ENCODE measurements at places on chromosomes 1 and 21. TPM values are rescaled to one million over a fixed set of nuclear protein-coding genes. Genes with fewer than 3 reads are reported as not detected.

- no peak for DNase-seq
These were observed 44.8 kb upstream of the TADA1 start for GRCh38 chr1:166920561-166921475.

DNA sequence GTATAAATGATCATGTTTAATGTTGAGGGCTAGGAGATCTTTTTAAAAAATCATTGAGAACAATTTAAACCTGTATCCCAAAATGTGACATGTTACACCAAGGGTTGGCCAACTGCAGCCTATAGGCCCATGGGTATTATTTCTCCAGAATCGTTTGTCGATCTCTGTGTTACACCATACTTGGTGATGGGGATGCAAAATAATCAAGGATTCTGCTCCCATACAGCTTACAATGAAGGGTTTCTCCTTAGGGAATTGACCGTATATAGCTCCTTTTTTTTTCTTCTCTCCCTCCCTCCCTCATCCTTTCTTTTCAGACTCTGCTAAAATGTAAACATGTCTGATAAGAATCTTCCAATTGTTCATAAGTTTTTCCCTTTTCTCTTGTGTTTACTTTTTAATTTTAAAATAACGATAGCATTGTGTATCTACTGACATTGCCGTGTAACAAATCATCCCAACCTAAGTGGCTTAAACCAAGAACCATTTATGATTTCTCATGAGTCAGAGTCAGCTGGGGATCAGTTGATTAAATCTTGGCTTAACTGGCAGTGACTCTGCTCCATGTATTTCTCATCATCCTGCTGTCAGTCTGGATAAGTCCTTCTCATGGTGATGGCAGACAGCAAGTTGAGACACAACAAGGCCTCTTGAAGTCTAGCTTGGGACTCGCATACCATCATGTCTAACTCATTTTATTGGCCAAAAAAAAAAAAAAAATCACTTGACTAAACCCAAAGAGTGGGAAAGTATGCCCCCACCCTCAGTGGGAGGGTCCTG is 48.0 kb downstream of the MARK1 start:
- no peak for DNase-seq

The HTR6 gene
- total RNA-seq = 0.57 TPM

The UBL4B gene
- 0.57 TPM for total RNA-seq

DNA sequence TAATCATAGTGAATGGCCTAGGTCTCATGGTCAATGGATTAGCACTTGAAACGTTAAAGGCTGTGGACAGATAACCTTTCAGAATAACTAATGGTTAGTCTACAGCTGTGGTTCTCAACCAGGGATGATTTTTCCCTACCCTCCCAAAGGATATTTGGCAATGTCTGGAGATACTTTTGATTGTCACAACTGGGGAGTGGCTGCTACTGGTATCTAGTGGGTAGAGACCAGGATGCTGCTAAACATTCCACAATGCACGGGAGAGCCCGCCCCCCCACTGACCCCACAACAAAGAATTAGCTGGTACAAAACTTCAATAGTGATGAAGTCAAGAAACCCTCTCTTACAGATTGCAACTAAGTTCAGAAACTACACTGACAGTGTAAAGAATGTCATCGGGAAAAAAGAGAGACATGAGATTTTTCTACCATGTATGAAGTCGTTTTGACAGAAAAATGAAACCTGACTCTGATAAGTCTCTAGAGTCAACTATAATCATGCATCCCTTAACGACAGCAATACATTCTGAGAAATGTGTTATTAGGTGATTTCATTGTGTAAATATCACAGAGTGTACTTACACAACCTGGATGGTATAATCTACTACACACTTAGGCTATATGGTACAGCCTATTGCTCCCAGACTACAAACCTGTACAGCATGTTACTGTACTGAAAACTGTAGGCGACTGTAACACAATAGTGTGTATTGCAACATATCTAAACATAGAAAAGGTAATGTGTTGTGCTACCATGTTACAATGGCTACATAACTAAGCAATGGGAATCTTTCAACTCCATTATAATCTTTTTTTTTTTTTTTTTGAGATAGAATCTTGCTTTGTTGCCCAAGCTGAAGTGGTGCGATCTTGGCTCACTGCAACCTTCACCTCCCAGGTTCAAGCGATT is 49.7 kb upstream of the PRDX6 start:
- DNase-seq = no peak

- DNase-seq = no peak
These were observed 138.7 kb downstream of the LRRC40 start for GRCh38 chr1:70066711-70067110.

DNA sequence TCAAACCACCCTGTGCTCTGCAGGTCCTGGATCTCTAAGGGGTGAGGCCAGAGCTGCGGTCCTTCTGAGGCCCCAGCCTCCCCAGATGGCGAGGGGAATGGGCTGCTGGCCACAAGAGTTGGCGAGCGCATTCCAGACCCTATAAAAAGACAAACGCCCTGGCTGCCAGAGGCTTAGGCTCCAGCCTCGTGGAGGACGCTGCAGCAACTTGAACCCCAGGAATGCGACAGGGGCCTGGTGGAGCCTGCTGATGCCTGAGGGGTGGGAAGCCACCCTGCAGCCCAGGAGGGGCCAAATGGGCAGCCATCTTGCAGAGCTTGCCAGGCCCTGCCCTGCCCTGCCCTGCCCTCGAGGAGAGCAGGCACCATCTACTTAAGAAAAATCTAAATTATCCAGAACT is 8.6 kb downstream of the CACNA1S start:
- DNase-seq = no peak

DNA sequence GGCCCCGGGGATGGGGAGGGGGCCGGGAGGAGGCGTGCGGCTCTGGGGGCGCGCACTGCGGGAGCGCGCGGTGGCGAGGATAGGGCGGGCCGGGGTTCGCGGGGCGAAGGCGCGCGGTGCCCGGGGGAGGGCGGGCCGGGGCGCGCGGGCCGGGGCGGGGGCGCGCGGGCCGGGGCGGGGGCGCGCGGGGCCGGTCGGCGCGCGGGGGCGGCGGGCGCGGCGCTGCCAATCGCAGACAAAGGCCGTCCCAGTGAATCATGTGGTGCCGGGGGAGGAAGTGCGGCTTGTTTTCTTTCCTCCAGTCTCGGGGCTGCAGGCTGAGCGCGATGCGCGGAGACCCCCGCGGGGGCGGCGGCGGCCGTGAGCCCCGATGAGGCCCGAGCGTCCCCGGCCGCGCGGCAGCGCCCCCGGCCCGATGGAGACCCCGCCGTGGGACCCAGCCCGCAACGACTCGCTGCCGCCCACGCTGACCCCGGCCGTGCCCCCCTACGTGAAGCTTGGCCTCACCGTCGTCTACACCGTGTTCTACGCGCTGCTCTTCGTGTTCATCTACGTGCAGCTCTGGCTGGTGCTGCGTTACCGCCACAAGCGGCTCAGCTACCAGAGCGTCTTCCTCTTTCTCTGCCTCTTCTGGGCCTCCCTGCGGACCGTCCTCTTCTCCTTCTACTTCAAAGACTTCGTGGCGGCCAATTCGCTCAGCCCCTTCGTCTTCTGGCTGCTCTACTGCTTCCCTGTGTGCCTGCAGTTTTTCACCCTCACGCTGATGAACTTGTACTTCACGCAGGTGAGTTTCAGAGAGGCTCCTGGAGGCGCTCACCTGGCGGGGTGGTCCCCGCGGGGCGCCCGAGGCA is at the start of gene GPR137B:
GPR137B (plus strand) TSS at position 287 of the 851 bp plus-strand sequence; CDS start at position 371, 84 bp downstream.
- DNase-seq = no peak

The ADCY10 gene
- 0.30 TPM for total RNA-seq

The TNFRSF4 gene
- 0.37 TPM for total RNA-seq

DNA sequence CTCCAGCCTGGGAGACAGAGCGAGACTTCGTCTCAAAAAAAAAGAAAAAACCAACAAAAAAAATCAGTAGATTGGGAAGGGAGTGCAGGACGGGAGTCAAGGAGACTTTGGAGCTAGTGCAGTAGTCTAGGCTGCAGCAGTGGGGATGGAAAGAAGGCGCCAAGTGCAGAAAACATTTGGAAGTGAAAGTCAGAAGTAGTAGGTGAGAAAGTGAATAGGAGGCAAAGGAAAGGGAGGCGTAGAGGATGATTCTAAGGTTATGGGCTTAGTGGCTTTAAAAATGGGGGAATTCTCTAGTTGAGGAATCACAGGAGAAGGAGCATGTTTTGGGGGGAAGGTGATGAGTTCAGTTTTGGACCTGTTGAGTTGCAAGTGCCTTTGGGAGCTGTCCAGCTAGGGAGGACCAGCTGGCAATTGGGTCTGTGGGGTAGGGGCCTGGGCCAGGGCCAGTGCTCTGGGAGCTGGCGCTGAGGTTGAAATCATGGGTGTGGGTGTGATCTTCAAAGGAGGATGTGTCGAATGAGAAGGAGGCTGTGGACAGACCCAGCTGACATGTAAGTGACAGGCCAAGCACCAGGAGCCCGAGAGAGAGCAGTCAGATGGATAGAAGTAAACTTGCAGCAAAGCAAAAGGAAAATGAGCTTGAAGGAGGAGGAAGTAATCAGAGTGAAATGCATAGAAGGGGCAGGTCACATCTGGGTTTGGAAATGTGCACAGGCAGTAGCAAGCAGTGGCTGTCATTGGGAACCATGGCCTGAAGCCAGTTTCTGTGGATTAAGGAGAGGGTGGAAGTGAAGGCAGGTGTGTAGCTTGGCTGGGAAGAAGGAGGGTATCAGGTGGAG is 15.8 kb downstream of the TMCC2 start:
- no peak for DNase-seq

The PPM1J gene
- 7.5 TPM for total RNA-seq

The FOXD2 gene
- total RNA-seq = 1.9 TPM

GRCh38 chr1:89736937-89737733 is 83.7 kb upstream of the LRRC8D start:
- no peak for DNase-seq

Data from HCT116 (cell line).